ENCODE measurements at places on chromosomes 2 and 18. TPM values are rescaled to one million over a fixed set of nuclear protein-coding genes. Genes with fewer than 3 reads are reported as not detected.

DNA sequence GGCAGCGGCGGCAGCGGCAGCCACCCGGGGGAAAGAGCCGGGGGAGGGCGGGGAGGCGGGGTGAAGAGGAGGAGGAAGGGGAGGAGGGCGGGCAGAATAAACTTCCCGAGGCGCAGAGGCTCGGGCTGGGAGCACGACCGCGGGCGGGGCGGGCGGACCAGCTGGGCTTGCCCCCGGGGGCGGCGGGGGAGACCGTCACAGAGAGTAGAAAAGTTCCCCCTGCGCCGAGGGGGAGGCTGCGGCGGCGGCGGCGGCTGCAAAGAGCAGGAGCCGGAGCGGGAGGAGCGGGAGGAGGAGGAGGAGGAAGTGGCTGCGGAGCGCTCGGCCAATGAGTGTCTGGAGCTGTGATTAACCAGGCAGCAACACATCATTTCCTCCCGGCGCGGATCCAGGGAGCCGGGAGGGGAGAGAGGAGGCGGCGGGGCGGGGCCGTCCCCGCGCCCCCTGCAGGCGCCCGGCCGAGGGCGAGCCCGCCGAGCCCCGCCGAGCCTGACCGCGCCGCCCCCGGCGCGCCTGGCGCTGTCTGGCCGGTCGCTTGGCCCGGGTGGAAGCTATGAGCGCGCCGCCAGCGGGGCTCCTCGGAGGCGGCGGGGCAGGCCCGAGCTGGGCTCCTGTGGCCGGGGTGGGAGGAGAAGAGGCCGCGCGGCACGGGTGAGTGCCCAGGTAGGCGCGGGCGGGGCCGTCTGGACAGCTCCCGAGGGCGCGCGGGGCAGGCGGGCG is at the start of gene ACVR1:
TSS of gene ACVR1 (minus strand) at position 265 of the 720 bp plus-strand sequence. CDS start 76,837 bp downstream, outside the sequence.
- no peaks in the 10 kb centered on the region for H3K36me3 ChIP-seq
- DNase-seq = peak; percentile 96

EFR3B gene
- 8.7 TPM for total RNA-seq

- H3K4me3 ChIP-seq = no peak overlapping the region
- no peaks in the 10 kb centered on the region for H3K36me3 ChIP-seq
- H3K4me1 ChIP-seq = peaks cover 5% of the 10 kb centered on the region
- no peak overlapping the region for H3K27ac ChIP-seq
- no peaks in the 10 kb centered on the region for H3K27me3 ChIP-seq
Measured at GRCh38 chr2:224934526-224935188, 107.6 kb downstream of the DOCK10 start.

DNA sequence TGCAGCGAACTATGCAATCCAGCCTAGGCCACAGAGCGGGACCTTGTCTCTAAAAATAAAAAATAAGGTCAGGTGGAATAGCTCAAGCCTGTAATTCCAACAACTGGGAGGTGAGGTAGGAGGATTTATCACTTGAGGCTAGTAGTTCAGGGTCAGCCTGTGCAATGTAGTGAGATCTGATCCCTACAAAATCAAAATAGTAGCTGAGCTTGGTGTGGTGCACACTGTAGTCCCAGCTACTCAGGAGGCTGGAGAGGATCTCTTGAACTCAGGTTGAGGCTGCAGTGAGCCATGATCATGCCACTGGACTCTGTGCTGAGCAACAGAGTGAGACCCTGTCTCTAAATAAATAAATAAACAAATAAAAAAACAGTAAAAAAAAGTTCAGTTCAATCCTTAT is 5.7 kb downstream of the MBD5 start:
- H3K27me3 ChIP-seq = no peaks in the 10 kb centered on the region
- DNase-seq = no peak
- no peaks in the 10 kb centered on the region for H3K36me3 ChIP-seq

GRCh38 chr2:198322275-198322674 is 517.9 kb downstream of the PLCL1 start:
- no peaks in the 10 kb centered on the region for H3K4me1 ChIP-seq
- no peak for DNase-seq
- peaks cover 58% of the 10 kb centered on the region for H3K27me3 ChIP-seq
- no peak overlapping the region for H3K27ac ChIP-seq
- no peak overlapping the region for H3K4me3 ChIP-seq

GRCh38 chr18:5582849-5583681 is 39.3 kb upstream of the EPB41L3 start:
- no peaks in the 10 kb centered on the region for H3K36me3 ChIP-seq
- H3K27me3 ChIP-seq = no peaks in the 10 kb centered on the region
- H3K27ac ChIP-seq = peak overlapping the region; percentile 27
- no peak for DNase-seq

DNA sequence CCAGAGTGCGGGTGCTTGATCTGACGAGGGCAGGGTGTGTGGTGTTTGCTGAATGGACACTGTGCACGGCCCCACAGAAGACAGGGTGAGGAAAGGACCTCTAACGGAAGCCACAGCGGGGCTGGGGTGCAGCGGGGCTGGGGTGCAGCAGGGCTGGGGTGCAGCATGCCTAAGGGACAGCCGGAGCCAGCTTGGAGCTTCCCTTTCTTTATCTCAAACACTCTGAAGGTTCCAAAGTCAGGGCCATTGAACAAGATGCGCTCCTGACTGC is 35.0 kb downstream of the PXDN start:
- H3K4me1 ChIP-seq = peaks cover 78% of the 10 kb centered on the region
- peaks cover 8% of the 10 kb centered on the region for H3K27me3 ChIP-seq
- DNase-seq = no peak
- H3K4me3 ChIP-seq = no peak overlapping the region

DNA sequence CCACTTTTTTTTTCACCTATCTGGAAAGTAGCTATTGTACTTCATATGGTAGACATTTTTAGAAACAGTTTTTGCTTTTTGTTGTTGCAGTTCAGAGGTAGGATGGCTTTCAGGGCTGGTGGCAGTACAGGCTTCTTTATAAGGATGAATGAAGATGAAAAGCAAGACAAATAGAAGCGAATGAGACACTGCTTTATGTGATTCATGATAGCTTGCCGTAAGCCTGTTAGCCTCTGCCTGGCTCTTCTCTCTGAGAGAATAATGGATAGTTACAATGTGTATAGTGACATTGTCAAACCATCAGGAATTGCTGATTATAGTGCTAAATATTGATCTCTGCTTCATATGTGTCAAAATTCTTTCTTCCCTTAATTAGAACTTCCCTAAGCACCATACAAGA is 173.7 kb downstream of the NR4A2 start:
- H3K36me3 ChIP-seq = no peaks in the 10 kb centered on the region
- no peak for DNase-seq
- no peak overlapping the region for H3K4me3 ChIP-seq
- H3K4me1 ChIP-seq = no peaks in the 10 kb centered on the region
- H3K27me3 ChIP-seq = no peaks in the 10 kb centered on the region
- H3K27ac ChIP-seq = no peak overlapping the region

- H3K27ac ChIP-seq = no peak overlapping the region
- no peak overlapping the region for H3K4me3 ChIP-seq
- peaks cover 79% of the 10 kb centered on the region for H3K4me1 ChIP-seq
- no peaks in the 10 kb centered on the region for H3K36me3 ChIP-seq
- no peak for DNase-seq
Measured at GRCh38 chr2:65390134-65390533, 42.3 kb downstream of the SPRED2 start.

DNA sequence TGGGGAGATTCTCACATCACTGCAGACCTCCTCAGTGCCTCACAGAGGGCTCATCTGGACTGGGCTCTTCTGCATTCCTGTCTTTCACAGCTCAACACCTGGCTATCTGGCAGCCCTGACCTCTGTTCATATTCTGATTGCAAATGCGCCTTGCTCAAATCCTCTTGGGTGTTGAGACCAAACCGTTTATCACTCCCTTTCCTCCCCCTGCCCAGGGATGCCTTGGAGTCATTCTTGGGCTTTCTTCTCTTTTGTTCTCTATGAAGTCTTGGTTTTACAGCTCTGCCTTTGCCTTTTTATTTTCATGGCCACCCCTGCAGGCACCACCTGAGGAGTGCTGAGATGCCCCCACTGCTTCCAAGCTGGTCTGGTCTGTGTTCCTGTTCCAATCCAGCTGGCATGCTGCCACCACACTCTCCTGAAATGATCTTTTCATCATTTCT is 26.3 kb downstream of the TUBB6 start:
- peaks cover 83% of the 10 kb centered on the region for H3K36me3 ChIP-seq
- H3K4me3 ChIP-seq = no peak overlapping the region
- no peaks in the 10 kb centered on the region for H3K27me3 ChIP-seq

DNA sequence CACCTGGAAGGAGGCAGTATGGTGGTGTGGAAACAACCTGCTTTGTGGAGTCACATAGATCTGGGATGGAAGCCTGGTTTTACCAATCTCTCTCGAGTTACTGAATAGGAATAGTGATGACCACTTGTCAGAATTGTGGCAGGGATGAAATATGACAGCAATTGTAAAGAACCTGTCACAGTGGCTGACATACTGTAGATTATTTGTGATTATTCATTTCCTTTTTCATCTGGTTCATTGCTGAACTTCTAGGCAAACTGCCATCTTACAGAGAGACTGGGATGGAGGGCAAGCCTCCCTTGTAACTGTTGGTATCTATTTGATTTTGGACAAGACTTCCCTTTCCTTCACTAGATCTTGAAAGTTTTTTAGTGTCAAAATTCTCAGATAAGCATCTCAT is 42.0 kb downstream of the FMNL2 start:
- DNase-seq = no peak
- H3K27me3 ChIP-seq = no peaks in the 10 kb centered on the region
- no peaks in the 10 kb centered on the region for H3K36me3 ChIP-seq
